Activated T-helper 1 cell treated with Interleukin-2 at 50 U/mL for 16 hours (primary cell): ENCODE measurements at places on chromosomes 5 and 9.

GRCh38 chr5:84487963-84488362 lies 103.3 kb upstream of the EDIL3 start:
- no peak for DNase-seq

- DNase-seq, result no peak
Observed at GRCh38 chr5:123610209-123610608, 98.2 kb downstream of the CSNK1G3 start.

- no peak for DNase-seq
Observed at GRCh38 chr5:82952326-82952725, 124.9 kb downstream of the TMEM167A start.

- no peak for DNase-seq
Observed at GRCh38 chr9:20604562-20604961, 17.7 kb downstream of the MLLT3 start.

GRCh38 chr5:125026867-125027731 lies 280.7 kb upstream of the ZNF608 start:
- no peak for DNase-seq

DNA sequence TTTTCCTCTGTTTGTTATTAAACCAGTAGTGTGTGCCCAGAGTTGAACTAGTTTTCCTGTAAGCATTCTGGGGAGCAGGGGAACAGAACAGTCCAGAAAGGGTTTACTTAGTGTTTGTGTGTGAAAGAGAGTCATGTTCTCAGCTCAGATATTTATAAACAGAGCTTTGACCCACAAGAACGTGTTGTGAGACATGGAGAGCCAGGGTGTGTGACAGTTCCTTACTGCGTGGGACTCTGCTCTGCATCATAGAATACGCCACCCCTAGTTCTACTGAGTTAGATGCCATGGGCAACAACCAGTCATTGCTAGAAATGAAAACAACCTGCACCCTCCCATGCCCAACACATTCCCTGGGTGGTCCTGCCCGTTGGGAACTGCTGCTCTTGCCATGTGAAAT lies 330.7 kb downstream of the NDUFS4 start:
- DNase-seq, result no peak

DNA sequence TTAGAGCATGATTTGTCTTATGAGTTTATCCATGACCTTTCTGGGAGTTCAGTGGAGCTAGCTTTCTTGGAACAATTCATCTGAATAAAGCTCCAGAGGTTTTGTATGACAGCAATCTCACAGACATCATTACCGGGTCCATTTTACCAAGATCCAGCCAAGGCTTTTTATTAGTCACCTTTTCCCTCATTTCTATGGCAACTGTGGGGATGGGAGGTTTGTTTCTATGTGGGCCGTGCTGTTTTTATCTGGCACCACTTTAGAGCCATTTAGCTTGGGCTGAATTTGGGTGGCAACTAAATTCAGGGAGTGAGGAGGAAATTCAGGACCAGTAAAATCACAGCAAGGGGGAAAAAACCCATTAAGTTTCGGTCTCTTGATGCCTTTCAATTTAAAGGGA lies 245.7 kb downstream of the NSG2 start:
- DNase-seq, result no peak

GRCh38 chr9:75376680-75377254 lies 288.5 kb downstream of the OSTF1 start:
- no peak for DNase-seq

DNA sequence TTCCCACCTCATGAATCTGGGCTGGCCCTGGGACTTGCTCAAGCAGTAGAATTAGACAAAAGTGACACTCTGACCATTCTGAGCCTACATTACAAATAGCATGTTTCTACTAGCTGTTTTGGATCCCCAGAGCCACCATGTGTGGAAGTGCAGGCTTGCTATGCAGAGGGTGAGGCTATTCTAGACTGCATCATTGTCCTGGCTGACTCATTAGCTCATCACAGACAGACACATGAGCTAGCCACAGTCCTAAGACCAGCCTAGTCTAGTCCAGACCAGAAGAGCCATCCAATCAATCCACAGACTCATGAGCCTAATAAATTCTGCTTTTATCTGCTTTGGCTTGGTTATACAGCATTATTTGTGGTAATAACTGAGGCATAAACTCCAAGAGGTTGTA lies 351.9 kb downstream of the PRELID2 start:
- DNase-seq, result no peak

- DNase-seq, result no peak
Observed at GRCh38 chr5:43730832-43731342, 127.9 kb downstream of the NNT start.

DNA sequence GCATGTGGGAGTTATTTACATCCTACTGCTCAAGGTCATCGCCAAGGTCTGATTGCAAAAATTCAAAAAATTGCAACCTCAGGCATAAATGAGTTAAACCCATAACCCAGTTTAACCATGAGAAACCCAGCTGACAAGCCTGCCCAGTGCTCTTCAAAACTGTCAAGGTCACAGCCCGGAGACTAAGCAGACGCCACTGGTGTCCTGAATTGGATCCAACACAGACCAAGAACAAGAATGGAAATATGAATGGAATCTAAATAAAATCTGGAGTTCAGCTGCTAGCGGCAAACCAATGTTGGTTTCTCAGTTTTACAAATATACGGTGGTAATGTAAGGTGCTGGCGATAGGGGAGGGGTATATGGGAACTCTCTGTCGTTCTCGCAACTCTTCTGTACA lies 201.5 kb upstream of the MVB12B start:
- no peak for DNase-seq

DNA sequence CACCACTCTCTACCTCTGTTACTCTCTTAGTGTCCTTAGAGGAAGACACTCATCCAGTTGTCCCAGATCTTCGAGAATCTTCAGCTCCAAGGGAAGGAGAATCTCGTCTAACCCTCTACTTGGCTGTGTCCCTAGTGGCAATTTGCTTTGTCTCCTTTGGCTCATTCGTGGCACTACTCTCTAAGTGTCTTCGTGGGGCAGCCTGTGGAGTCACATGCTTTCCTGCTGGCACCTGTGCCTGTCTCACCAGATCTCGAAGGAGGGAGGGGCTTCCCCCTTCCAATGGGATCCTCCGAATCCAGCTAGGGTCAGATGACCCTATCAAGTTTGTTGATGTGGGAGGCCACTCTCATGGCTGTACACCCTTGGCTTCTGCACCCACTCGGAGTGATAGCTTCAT lies 1.8 kb upstream of the PCDHGC5 start:
- no peak for DNase-seq

DNA sequence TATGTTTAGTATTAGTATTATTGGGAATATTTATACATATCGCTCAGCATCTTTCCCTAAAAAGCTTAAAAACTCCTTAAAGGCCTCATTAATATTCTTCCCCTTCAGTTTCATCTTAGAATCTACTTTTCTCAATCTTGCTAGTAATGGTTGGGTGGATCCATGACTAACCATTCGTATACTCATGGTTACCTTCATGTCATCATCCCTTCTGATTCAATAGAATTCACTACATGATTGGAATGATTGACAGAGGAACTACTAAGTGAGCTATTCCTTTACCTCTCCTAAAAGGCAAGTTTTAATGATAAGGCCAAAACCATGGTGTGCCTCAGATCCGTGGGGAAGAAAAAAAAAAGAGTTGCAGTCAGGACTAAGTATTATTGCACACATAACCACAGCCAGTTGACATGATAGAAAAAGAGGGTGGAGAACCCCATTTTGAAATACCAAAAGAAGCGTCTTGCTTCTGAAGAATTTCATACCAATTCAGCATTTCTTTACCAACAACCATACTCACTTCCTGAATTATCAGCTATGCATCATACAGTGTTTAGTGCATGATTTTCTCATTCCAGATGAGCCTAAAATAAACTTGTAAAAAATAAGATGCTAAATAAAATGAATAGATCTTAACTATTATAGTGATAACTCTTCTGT lies 624.6 kb downstream of the PDE4D start:
- DNase-seq, result no peak

DNA sequence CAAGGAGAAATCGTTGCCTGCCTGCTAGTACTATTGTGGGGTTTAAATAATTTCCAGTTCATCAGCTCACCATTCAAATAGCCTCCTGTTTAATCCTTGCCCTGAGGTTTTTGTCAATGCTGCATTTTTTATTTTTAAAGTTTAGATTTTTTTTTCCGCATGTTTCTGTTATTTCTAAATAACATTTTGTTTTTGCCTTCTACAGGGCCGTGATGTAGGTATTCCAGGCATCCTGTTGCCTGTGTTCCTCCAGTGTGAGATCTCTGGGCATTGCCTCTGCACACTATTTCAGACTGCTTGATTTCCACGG lies 124.3 kb downstream of the HSD17B3 start:
- DNase-seq, result no peak

DNA sequence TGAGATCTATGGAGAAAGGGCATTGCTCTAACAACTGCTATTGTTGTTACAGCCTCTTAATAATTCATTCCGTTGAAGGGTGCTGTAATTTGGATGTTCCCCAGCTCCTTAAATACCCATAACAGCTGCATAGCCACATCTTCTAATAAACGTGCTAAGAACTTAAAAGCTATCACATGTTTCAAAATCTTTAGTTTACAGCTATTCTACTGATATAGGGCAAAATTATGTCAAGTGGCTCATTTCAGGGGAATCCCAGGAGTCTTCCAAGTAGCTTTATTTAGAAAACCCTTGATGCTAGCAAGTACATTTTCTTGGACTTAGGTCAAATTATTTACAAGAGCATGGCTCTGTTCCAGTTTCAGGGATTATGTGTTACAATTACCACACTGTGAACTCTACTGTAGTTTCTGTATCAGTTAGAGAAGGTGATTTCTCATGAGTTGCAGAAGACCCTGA lies 990.4 kb upstream of the ACO1 start:
- DNase-seq, result no peak

- DNase-seq, result no peak
Observed at GRCh38 chr5:149376711-149377447, 2.2 kb downstream of the IL17B start.

DNA sequence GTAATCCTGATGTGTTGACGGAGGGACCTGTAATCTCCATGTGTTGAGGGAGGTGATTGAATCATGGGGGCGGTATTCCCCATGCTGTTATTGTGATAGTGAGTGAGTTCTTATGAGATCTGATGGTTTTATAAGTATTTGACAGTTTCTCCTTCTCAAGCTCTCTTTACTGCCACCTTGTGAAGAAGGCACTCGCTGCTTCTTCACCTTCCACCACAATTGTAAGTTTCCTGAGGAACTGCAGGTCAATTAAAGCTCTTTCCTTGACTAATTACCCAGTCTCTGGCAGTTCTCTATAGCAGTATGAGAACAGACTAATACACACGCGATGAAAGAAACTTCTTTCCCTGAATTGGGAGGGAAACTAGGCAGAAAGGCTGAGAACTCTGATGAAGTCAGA lies 141.1 kb upstream of the RAD23B start:
- DNase-seq, result no peak

DNA sequence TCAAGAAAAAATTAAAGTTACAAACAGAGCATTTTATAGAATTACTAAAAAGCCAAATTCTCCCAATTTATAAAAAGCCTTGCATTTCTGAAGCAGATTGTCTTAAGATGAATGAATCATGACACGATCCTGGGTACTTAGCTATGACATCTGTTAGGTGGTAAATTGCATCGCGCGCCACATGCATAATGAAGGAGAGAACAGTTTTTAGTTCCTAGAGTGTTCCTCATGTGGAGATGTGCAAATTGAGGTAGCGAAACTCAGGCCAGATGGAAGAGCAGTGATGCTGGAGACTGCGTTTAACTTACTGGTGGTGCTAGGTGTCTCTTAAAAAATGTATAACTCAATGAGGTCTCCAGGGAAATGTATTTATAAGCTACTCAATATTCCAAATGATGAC lies 516.1 kb downstream of the EFNA5 start:
- DNase-seq, result no peak

DNA sequence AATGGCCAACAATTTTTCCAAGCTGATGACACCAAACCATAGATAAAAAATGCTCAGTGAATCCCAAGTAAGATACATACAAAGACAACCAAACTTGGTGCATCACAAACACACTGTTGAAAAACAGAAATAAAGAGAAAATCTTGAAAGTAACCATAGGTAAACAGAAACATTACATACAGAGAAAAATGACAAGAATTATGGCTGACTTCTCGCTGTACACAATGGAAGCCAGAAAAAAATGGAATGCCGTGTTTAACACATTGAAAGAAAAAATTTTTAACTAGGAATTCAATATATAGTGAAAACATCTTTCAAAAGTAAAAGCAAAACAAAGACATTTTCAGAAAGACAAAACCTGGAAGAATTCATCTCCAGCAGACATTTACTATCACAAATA lies 20.6 kb downstream of the DAP start:
- no peak for DNase-seq

DNA sequence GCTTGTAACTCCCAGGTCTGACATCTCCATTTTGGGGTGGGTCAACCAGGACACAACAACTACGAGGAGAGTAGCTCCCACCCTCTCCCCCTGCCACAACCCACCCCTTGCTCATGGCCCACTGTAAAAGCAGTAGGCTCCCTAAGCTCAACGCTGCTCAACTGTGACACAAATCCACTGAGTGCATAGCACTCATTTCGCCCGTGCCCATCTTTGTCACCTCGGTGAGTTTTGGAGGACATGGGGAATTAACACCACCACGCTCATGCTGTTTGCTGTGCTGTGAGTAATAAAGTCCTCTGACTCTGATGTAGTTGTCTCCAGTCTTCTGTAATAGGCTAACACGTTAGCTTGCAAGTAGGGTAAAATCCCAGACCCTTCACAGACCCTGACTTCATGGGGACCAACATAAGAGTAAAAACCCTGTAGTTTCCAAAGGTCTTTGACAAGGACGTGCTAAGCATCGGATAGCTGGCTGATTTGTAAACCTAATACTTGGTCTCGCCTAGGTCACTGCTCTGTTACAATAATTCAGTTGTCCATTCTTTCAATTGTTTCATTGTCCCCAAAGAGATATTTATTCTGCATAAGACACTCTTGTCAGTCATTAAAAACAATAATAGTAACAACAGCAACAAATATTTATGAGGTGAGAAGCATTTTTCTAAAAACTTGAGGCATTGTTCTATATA lies 7.7 kb downstream of the PLGRKT start:
- DNase-seq, result no peak

DNA sequence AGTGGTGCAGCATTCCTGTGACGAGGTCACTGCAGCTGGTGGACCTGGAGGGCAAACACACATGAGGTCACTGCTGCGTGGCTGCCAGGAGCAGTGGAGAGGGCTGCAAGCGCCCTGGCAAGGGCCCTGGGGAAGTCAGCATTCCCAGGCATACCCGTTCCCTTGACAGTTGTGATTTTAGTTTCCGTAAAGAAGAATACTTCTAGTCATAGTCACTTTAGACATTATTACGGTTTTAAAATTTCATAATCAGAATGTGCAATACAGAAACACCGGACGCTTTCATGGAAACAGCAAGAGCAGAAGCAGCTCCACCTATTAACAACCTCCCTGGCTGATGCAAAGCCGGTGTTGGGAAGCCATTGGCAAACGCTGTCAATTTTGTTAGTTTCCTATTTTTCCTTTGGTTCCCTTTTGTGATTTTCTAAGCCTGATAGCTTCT lies 129.8 kb downstream of the GADD45G start:
- no peak for DNase-seq
